ENCODE measurements at places on chromosomes 3 and 15. TPM values are rescaled to one million over a fixed set of nuclear protein-coding genes. Genes with fewer than 3 reads are reported as not detected.

DNA sequence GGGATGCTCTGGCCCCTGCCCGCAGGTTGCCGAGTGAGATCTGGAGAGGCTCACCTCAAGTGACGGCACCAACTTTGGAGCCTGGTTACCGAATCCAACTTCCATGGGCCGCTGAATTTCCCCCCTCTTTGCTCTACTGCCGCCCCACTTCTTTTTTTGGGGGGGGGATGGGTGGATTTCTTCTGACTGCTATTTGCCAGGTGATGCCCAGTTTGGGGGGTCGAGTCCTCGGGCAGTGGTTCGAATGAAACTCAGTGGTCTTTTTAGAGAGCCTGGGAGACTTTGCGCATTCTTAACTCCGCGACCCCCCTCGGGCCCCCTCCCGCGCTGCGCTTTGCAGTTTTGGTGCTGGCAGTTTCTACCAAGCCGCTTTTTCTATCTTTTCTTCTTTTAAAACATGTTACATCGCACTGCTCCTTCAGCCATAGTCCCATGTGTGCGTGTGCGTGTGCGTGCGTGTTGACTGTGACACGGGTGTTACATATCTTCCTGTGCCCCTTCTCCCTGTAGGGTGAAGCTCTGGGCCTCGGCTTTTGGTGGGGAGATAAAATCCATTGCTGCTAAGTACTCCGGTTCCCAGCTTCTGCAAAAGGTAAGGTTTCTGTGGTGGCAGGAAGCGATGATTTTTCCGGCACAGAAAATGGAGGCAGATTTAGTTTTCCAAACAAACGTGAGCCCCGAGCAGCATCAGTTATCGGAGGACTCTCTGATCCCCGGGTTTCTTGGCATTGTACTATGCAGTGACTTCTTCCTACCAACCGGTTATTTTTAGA lies 837 bp downstream of the CACNA2D3 start:
- DNase-seq = no peak

GRCh38 chr3:157276801-157277200 lies 116.9 kb upstream of the CCNL1 start:
- DNase-seq = no peak

- DNase-seq = no peak
Measured at GRCh38 chr15:73928241-73928579, 1.9 kb downstream of the LOXL1 start.

- no peak for DNase-seq
Measured at GRCh38 chr15:71011503-71012155, 103.6 kb upstream of the THSD4 start.

DNA sequence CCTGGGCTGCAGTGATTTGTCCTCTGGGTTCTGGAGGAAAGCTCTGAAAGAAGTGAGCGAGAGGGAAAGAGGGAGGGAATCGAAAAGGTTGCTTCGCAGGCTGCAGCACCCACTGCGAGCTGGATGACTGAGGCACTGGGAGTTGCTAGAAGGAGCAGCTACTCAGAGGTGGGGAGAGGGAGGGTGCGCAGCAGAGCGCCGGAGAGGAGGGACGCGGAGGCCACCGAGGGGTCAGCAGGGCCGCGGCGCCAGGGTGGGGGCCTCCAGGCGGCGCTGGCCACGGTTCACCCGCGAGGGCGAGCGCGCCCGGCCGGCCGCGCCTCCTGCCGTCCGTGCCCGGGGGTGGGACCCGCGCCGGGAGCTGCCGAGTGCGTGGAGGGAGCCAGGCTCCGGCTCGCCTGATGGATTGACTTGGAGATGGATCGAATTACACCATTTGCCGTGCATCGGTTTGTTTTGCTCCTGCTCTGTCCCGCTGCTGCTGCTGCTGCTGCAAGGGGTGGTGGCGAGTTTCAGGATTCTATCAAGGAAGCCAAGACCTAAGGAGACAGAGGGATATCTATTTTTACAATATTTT lies at the start of gene SEMA6D:
SEMA6D (plus strand) TSS at position 470 of the 577 bp plus-strand sequence. CDS start 42,294 bp downstream, outside the sequence.
- peak; percentile 22 for DNase-seq

AHSG gene
- not detected for total RNA-seq

All from uterus (tissue), 4 donors.